Left ventricle myocardium inferior (tissue), 1 donor: ENCODE measurements at places on chromosomes 6 and 20.

DNA sequence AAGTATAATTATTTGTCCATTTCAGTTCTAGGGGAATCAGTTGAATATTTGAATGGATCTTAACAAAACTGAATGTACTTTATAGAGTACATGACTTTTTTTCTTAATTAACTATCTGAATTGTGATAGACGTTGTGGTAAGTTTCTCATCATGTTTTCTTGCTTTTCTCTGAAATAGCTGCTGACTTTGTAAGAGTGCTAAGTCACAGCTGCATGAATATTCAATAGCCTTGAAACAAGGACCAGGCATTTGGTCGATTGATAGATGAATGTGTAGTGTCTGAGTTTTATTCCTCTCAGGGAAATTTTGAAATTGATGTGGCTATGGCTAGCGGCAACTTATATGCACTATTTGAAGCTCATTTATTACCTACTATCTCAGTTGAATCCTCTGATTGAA is 56.0 kb downstream of the ADGRB3 start:
- DNase-seq = no peak

GRCh38 chr6:129055796-129056195 is 172.9 kb downstream of the LAMA2 start:
- no peak for DNase-seq

DNA sequence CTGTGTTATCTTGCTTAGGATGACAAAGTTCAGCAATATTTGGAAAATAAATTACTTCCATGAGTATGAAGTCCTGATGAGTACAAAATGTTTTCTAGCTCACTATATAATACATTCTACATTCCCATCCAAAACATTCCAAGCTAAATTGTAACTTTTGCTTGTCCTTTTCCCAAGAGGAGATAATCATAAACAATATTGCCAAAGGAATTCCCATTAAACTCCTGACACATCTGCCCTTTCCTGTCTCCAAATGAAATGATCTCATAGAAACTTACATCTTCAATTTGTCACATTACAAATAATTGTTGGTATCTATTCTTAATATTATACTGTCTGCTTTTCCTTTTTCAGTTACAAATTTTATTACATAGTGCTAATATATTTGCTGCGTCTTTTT is 20.4 kb upstream of the SENP6 start:
- DNase-seq = no peak

GRCh38 chr6:167975458-167975857 is 22.0 kb upstream of the KIF25 start:
- DNase-seq = no peak

- DNase-seq = no peak
Observed at GRCh38 chr6:109076377-109076776, 18.3 kb downstream of the SESN1 start.

DNA sequence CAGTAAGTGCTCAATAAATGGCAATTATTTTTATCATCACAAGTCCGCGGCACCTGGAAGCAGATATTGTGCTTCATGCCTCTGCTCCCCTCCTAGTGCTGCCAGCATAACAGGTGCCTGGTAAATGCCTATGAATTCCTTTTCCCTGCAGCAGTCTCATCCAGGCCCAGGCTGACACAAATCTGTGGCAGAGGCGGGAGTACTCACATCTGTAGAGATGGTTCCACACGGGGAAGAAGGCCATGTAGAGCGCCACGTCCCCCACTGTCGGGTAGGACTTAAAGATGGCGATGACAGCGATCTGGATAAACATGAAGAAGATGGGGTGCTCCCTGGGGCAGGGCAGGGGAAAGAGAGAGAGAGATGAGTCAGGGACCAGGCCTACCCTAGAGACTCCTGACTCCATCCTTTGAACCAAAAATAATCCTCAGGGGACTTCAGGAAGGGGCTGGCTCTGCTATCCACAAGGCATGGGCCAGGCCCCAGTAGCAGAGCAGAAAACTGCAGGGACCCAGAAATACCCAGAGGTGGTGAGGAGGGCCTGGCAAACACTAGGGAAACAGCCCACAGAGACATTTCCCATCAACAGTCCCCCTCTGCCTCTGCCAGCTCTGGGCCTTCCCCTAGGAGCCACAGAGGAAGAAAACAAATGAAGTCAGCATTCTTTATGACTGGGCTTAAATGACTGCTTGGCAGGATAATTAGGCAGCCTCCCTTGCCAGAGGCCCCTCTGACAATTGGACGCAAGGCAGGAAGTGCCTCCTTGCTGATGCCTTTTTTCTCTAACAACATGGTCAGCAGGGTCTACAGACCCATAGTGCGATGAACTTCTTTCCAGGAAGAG is 23.0 kb downstream of the MAP1LC3A start:
- DNase-seq = peak; percentile 42
